KG1 (cell line): ENCODE measurements at places on chromosomes 7 and 10.

GRCh38 chr7:131103997-131104396 is 223.7 kb upstream of the MKLN1 start:
- no peak for DNase-seq

DNA sequence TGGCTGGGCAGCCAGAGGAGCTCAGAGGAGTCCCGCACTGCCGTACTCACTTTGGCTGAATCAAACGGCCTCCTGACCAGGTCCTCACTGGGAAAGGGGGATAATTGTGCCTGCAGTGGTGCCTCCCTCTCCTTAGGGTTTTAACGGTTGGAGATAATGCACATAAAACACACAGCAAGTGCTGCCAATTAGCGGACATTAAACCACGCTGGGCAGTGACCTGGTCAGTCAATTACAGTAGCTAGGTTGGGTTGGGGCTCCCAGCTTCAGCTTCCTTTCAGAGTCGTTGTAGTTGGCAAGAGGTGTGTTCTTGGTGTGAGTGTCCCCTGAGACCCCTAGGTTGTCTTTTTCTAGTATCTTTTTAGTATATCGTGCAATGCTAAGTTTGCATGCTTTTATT is 146.6 kb downstream of the C10orf105 start:
- no peak for DNase-seq

- no peak for DNase-seq
Observed at GRCh38 chr7:64795176-64795575, 948 bp downstream of the ZNF138 start.

- no peak for DNase-seq
Observed at GRCh38 chr10:42936580-42936979, 140.3 kb upstream of the RET start.

DNA sequence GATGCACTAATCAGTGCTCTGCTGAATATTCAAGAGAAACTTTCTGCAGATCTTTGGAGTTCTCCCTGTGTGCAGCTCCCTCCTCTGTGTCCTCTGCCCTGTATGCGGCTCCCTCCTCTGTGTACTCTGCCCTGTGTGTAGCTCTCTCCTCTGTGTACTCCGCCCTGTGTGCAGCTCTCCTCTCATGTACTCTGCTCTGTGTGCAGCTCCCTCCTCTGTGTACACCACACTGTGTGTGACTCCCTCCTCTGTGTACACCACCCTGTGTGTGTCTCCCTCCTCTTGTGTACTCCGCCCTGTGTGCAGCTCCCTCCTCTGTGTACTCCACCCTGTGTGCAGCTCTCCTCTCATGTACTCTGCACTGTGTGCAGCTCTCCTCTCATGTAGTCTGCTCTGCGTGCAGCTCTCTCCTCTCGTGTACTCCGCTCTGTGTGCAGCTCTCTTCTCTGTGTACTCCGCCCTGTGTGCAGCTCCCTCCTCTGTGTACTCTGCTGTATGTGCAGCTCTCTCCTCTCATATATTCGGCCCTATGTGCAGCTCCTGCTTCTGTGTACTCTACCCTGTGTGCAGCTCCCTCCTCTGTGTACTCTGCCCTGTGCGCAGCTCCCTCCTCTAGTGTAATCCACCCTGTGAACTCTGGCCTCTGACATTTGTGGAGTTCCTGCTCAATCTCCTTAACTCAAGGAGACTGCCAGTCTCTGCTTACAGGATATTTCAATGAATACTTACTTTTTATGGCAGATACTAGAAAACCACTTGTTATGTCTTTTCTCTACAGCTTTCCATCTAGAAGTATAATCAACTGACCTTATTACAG is 280.4 kb downstream of the GLRX3 start:
- no peak for DNase-seq

- no peak for DNase-seq
Observed at GRCh38 chr10:63352976-63353375, 112.8 kb downstream of the JMJD1C start.

DNA sequence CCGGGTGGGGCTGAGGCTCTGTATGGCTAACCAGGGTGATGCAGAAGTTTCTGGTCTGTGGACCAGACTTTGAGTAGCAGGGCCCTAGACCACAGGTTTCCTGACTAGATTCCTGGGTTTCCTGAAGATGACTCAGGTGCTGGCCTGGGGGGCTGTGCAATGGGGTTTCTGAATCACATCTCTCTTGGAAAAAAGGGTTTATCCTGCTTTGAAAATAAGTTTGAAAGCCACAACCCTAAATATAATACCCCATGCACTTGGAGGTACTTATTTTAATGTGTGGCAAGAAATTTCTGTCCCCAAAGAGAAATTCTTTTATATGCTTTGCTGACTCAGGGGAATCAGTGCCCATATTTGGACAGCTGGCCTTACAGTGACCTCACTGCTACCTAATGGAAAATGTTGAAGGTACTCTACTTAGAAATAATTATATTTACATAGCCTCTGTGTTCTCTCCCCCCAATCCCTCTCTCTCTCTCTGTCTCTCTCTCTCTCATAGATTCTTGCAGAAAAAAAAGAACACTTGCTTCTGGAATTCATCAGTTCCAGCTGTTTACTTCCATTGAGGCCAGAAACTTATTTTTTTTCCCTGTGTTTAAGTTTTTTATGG is 184.4 kb upstream of the LYZL2 start:
- DNase-seq = no peak

DNA sequence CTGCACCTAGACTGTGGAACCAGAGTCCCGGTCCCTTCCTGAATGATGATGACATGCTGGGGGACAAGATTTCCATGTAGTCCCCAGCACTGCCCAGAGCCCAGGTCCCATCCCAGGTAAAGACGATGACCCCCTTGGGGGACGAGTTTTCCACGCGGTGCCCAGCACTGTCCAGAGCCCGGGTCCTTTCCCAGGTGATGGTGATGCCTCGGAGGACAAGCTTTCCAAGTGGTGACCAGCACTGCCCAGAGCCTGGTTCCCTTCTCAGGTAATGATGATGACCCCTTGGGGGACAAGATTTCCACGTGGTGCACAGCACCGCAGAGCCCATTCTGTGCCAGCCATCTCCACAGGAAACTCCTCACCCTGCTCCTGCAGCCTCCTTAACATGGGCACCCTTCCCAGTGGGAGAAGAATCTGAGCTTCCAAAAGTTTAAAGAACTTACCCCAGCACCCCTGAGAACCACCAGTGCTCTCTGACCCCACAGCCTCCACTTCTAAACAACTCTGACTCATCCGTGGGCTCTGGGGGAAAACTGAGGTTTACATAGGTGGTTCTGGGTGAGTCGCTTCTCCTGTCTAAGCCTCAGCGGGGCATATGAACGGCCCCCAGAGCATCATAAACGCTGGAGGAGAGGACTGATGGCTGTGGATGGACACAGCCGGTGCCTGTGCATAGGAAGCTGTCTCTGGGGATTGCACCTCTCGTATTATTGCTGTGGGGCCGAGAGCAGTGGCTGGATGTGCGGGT is 233.2 kb downstream of the TCERG1L start:
- DNase-seq = no peak

GRCh38 chr10:81814842-81815241 is 60.2 kb upstream of the NRG3 start:
- DNase-seq = no peak

DNA sequence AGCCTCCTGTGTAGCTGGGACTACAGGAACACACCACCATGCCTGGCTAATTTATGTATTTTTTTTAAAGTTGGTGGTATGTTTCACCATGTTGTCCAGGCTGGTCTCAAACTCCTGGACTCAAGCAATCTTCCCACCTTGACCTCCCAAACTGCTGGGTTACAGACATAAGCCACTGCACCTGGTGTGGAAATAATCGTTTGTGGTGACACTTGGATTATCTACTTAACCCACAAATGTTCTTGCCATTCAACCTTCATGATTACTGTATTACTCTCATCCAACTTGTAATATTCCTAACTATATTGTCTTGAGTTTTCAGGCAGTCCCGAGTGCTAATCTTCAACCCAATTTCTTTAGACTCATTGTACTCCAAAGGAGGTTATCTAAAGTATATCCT is 9.6 kb upstream of the SRGN start:
- DNase-seq = no peak

GRCh38 chr10:4867520-4868356 is 41.7 kb downstream of the AKR1E2 start:
- DNase-seq = no peak

GRCh38 chr7:142436601-142437000 is 178.7 kb upstream of the PRSS58 start:
- DNase-seq = no peak

- DNase-seq = no peak
Observed at GRCh38 chr7:141709749-141710148, 1.6 kb downstream of the WEE2 start.

- no peak for DNase-seq
Observed at GRCh38 chr7:1843271-1843861, 173.3 kb downstream of the ELFN1 start.

GRCh38 chr10:8438603-8439002 is 384.1 kb downstream of the GATA3 start:
- no peak for DNase-seq

GRCh38 chr10:91708174-91708861 is 75.4 kb upstream of the PPP1R3C start:
- no peak for DNase-seq

- no peak for DNase-seq
Observed at GRCh38 chr10:93715345-93715744, 13.0 kb upstream of the FRA10AC1 start.

GRCh38 chr10:63920926-63921325 is 399.7 kb downstream of the REEP3 start:
- DNase-seq = no peak

- no peak for DNase-seq
Observed at GRCh38 chr7:44756904-44757303, 8.3 kb downstream of the ZMIZ2 start.

- DNase-seq = no peak
Observed at GRCh38 chr10:24468281-24468751, 255.4 kb downstream of the ARHGAP21 start.

- no peak for DNase-seq
Observed at GRCh38 chr10:59079386-59080226, 96.8 kb upstream of the PHYHIPL start.

- DNase-seq = no peak
Observed at GRCh38 chr7:117775801-117776200, 97.4 kb downstream of the CTTNBP2 start.

DNA sequence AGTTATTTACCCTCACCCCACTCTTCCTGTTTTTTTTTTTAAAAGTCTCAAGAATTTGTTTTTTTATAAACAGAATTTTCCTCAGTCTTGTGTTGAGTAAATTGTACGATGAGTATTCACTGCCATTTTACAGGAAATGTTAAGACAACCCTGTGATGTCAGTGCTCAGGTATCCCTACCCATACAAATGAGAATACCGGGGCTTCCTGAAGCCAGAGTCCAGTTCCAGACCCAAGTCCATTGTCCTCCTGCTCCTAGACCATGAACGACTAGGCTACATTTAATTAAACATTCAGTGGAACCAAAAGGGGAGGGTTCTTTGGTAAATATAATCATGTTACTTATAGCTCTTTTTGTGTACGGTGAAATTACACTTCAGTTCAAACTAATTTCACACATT is 79.2 kb downstream of the GNAI1 start:
- no peak for DNase-seq

GRCh38 chr7:147415991-147416390 is 1174.6 kb upstream of the C7orf33 start:
- no peak for DNase-seq

- no peak for DNase-seq
Observed at GRCh38 chr7:6159524-6160031, 112.8 kb downstream of the CYTH3 start.

- DNase-seq = no peak
Observed at GRCh38 chr10:97849103-97849686, 448 bp upstream of the GOLGA7B start.

- no peak for DNase-seq
Observed at GRCh38 chr7:47688311-47689100, 106.6 kb upstream of the TNS3 start.

DNA sequence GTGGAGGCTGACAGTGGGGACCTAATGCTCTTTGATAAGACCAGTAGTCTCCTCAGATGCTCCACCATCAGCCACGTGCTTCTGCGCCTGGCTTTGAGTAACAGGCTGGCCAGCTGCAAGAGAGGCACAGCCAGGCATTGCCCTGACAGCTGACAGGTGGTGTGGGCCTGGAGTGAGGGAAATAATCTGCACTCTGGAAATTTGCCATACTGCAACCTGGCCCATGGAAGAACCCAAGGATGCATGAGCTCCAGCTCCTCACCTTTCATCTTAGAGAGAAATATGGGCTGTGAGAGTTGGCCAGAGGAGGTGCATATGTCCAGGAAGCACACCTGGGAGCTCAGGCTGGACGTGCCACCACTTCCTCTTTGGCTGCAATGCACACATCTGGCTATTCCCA is 118.9 kb downstream of the PLXDC2 start:
- DNase-seq = no peak

DNA sequence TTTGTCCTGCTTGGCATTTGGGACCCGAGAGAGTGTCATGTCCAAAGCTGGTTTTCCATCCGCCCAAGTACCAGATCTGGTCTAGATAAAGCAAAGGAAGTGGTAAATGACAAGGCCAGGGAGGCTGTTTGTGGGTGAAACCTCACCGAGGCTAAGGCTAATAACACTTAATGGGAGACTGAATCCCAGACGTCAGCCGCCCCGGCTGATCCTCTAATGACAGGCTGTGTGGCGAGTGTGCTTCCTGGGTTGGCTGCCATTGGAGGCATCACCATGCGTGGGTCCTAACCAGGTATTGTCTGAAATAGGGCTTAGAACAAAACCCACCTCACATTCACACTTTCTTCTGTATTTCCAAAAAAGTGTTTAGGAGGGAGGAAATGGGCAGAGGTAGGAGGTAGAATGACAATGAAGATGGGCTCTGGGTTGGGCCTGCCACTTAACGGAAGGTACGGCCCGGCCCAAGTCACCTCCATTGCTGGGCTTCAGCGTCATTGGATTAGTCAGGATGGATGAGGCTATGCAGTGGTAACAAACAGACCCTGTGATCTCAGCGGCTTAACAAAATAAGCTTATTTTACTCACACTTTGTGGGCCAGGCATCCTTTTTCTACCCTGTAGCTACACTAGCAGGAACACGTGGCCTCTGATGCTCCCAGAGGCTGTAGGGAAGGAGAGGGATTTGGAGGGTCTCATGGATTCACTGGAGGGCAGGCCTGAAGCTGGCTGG is 59.7 kb downstream of the PROSER2 start:
- DNase-seq = no peak

DNA sequence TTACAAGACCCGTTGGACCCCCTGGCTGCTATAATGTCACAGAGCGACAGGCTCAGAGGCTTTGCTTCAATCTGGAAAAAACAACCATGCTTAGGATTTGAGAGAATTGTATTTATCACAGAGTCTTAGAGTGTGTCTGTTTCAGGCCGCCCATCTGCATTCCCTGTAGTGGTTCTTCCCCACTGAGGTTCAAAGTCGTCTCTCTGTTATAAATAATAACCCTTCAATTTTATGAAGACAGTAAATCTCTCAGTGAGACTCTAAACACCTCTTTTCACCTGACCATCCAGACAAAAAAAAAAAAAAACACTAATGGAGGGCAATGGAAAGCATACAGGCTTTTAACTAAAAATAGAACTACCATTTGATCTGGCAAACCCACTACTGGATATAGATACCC is 565.4 kb upstream of the AUTS2 start:
- DNase-seq = no peak

DNA sequence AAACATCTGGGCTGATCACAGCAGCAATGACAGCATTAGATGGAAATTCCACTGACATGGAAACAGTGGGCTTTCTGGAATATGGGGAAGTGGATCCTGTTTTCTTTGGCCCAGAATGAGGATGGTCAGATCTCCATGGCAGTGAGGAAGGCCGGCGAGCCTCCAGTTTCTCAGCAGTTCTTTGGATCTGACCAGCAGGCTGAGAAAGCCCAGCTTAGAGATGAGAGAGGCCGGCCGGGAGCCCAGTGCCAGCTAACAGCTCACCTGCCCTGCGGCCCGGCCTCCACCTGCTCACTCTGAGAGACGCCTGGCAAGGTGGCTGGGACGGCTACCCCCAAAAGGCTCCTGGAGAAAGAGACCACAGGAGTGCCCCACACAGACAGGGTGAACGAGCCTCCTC is 24.2 kb downstream of the GPER1 start:
- DNase-seq = no peak
